ENCODE measurements at places on chromosomes 13 and 19.

DNA sequence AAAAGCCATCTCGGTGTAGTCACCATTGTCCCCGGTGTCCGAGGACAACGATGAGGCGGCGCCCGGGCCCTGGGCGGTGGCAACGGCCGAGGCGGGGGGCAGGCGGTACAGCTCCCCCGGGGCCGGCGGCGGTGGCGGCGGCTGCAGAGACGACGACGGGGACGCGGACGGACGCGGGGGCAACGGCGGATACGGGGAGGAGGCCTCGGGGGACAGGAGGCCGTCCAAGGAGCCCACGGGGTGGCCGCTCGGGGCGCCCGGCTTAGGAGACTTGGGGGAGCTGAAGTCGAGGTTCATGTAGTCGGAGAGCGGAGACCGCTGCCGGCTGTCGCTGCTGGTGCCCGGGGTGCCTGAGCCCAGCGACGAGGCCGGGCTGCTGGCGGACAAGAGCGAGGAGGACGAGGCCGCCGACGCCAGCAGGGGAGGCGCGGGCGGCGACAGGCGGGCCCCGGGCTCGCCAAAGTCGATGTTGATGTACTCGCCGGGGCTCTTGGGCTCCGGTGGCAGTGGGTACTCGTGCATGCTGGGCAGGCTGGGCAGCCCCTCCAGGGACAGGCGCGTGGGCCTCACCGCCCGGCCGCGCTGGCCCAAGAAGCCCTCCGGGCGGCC lies 3.5 kb downstream of the IRS2 start:
- no peak for DNase-seq

- DNase-seq = peak; percentile 30
Observed at GRCh38 chr13:72565893-72566292, 161.5 kb downstream of the MZT1 start.

DNA sequence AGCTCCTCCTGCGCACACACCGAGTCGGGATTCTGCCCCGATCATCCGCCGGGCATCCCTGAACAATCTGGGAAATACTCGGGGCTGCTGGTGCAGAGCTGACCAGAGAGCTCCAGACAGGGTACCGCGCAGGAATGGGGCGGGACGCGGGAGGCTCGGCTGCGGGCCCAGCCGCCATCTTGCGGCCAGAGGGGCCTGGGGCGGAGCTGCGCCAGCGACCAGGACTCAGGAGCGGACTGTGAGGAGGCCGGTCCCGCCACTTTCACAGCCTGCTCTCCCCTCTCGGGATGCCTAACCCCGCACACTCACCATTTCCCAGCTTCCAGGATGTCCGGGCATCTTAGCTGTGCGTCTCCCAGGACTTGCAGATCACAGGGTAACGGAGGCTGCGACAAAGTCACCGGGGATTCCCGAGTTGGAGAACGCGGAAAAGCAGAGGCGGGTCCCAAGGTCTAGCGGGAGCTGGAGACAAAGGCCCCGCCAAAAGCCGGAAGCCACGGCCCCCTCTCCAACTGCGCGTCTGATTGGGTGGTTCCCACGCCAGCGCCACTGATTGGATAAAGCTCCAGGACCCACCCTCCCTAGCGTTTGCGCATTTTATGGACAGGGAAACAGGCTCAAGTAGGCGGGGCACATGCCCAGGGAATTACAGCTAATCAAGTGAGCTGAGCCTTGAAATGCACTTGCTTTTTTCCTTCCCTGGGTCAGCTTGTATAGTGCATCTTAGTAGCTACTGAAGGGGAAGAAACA lies 15.8 kb upstream of the ZNF43 start:
- DNase-seq = peak; percentile 93

DNA sequence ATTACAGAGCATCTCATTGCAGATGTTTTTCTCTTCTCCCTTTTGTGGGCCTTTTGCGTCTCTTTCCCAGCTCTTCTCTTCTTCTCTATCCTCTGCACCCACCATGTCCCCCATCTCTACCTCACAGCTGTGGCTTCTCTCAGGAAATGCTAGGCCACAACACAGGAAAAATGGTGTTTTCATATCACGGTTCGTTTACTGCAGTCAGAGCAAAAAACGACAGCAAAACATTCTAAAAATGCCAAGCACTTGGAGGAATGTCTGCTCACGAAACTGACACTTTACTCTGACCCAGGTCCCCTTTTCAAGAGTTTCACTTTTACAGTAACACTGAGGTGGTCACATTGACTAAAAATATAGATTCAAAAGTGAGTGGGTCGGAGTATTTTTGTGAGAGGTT lies 152.2 kb downstream of the DCT start:
- peak; percentile 45 for DNase-seq

- DNase-seq = no peak
Observed at GRCh38 chr13:66926200-66926850, 303.8 kb downstream of the PCDH9 start.

DNA sequence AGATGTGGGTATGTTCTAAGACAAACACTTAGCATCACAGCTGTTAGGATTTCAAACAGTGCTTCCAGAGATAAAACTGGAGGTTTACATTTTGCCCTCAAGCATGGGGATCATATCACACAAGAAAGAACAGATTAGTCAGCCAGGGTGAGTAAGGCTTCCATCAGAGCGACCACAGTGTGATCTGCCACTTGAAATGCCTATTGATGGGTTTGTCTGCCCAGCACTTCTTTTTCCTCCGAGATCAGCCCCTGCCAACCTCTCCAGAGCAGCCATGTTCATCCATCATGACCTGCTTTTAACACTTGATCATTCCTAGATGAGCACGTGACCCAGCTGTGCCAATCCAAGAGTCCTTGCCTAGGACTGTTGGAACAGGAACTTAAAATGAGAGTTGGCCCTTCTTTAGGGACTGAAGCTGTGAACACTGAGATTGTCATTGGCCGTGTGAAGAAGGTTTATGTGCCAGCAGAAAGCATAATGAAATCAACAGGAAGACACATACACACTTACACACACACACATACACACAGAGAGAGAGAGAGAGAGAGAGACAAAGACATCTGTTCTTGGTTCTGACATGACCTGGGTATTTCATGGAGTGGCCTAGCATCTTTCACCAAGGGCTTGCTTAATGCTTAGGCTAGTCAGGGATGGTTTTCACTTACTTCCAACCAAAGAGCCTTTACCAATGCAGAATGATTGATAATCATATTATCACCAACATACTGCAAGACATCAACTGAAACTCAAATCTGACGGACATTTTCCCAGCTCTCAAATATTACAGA lies 5.2 kb upstream of the CEBPG start:
- DNase-seq = no peak

DNA sequence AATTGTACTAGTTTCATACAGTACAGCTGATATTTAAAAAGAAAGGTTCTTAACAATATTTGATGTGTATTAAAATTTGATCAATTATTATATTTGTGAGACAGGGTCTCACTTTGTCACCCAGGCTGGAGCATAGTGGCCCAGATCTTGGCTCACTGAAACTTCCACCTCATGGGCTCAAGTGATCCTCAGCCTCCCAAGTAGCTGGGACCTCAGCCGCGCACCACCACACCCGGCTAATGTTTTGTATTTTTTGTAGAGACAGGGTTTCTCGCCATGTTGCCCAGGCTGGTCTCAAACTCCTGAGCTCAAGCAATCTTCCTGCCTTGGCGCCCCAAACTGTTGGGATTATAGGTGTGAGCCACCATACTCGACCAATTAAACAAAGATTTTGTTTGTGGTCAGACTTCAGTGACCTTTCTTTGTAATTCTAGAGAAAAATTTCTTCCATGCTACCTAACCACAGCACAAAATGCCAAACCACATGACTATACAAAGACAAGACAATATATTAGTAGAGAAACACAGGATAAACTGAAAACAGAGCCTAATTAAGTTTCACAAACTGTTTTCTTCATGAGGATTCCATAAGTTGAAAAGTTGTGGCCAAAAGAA lies 59.6 kb downstream of the RBM26 start:
- DNase-seq = no peak

- DNase-seq = no peak
Observed at GRCh38 chr13:46656786-46657185, 103.8 kb downstream of the LRCH1 start.

DNA sequence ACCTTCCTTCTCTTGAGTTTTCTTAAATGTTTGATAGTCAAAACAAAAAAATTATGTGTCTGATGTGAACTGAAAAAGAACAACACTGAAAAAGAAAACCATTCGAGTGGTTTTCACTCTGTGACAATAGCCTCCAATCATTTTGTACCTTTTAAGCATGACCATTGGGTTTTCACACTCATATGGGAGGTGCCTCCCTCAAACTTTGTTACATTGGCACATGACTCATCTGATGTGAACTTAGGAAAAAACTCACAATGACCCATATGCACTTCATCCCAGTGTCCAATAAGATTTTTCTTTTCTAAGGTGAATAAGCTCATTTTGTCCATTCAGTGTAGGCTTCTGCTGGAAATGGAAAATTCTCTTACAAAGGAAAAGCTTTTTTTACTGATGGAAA lies 66.6 kb upstream of the XPO4 start:
- no peak for DNase-seq

DNA sequence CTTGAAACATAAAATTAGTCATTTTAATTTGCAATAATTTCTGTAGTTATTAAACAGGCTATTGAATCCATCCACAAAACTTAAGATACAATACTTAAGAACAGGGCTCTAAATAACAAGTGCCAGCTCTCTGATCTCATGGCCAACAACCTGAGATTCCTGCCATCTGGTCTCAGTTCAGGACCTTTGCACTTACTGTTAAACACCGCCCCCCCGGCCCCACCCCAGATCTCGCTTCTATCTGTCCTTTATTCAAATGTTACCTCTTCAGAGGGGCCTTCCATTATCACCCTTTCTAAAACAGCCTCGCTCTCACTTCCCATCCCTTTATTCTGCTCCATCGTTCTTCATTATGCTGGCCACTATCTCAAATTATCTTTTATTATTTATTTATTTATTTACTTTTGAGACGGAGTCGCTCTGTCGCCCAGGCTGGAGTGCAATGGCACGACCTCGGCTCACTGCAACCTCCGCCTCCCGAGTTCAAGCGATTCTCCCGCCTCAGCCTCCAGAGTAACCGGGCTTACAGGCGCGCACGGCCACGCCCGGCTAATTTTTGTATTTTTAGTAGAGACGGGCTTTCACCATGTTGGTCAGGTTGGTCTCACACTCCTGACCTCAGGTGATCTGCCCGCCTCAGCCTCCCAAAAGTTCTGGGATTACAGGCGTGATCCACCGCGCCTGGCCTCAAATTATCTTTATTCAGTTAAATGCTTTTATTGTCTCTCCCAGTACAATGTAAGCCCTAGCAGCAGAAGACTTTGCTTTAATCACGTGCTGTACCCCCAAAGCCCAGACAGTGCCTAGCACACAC lies 838 bp upstream of the SNRNP70 start:
- DNase-seq = no peak

- no peak for DNase-seq
Observed at GRCh38 chr13:82136880-82137279, 1745.4 kb downstream of the SLITRK1 start.

DNA sequence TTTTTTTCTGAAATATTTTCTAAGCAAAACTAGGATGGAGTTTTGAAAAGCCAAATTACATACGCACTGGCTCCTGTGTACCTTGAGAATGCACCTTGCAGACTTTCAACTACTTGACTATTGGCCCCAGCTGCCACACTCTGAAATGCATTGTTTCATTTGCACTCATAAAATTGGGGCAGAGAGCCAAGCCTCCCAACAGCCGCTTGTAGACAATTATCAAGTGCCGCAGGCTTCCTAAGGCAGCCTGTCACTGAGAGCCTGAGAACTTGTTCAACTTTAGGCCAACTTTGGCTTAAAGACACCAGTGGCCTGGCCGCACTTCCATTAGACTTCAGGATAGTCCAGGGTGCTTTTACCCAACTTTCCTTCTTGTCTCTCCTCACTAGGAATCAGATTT lies 115.7 kb upstream of the STARD13 start:
- no peak for DNase-seq

DNA sequence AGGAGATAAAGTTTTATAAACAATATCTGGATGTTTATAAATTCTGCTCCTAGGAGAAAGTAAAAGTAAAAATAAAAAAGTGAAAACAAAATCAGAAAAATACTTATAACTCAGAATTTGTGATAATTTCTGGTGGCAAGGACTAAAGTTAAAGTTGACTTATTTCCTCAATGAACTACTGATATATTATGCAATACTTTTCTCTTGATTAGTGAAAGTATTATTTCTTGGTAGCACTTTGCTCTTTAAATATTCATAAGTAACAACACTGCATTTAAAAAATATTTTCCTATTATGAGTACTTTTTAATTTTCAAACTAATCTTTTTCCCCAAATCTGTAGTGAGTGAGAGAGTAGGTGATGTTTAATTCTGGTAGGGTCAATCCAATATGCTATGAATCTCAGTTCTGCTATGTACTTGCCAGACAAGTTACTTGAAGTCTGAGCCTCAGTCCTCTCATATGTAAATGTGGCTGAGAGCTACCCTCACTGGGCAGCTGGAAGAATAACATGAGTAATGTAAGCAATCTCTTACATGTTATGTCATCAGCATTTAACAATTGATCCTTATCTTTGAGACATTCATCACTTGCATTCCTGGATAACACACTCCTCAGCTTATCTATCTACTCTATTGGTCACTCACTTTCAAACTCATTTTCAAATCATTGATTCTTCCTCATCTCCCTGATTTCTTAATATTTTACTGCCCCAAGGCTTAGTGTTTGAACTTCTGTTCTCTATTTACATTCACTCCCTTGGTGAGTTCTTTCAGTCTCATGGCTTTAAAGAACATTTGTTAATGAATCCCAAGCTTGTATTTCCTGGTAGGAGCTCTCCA lies 239.0 kb downstream of the RGCC start:
- DNase-seq = no peak

DNA sequence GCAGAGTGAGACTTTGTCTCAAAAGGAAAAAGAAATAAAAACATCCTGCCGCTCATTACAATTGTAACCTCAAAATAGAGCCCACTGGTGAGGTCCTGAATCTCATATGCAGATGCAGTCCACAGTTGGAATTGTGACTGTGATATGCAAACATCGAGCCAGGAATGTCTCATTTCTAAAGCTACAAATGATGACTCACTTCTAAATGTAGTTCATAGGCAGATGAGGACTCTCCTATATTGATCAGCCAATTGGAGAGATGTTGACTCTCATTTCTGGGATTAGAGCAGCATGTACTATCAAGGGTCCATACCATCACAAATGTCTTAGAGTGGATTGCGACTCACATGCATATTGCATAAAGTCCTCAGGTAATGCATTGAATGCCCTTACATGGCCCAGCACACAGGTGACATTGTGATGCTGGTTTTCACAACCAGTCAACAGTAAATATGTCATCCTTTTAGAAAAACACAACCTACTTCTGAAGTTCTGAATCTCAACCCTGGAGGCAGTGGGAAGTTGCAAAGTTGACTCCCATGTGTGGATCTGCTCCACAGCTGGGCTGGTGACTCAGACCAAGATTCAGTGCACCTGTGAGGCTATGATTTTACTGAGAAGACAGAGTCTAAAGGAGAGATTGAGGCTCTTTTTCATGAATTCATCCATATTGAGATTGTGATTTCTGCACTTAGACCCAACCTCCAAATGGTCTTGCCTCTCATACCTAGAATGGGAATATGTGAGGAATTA lies 16.9 kb upstream of the ZNF254 start:
- no peak for DNase-seq

DNA sequence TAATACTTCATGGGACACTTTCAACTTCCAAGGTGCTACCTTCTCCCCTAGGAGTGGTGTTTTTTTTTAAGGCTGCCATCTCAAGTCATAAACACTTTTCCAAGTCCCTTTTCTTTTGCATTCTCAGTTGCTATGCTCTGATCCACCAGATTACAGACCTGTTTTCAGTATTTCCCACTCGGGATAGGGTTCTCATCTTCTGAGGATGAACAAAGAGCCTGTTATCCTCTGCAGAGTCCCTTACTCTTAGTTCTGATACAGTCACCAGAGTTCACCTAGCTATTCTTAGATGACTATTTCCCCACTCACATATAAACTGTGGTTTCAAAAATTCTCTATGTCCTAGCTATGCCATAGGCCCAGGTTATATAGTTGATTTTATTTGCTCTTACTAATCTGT lies 15.9 kb downstream of the ZDHHC20 start:
- DNase-seq = no peak
